ENCODE measurements at places on chromosomes 7 and 10.

DNA sequence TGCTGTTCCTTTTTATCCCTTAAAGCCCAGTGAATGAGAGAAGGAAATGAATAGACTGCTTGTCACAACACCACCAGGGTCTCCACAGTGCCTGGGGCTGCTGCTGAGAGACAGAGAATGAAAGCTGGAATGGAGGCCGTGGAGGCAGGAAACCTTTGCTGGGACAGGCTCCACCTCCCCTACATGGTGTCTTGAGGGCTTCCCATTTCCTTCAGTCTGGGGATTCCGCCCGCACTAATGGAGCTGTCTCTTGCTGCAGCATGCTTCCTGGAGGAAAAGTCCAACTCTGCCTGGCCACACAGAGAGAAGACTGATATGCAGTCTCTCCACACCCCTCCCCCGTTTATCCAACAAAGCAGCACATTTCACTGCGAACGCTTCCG is 54.5 kb downstream of the LRRC4 start:
- no peak overlapping the region for H3K27ac ChIP-seq
- no peaks in the 10 kb centered on the region for H3K36me3 ChIP-seq
- no peak overlapping the region for H3K4me3 ChIP-seq
- no peaks in the 10 kb centered on the region for H3K27me3 ChIP-seq
- H3K4me1 ChIP-seq, result no peaks in the 10 kb centered on the region

DNA sequence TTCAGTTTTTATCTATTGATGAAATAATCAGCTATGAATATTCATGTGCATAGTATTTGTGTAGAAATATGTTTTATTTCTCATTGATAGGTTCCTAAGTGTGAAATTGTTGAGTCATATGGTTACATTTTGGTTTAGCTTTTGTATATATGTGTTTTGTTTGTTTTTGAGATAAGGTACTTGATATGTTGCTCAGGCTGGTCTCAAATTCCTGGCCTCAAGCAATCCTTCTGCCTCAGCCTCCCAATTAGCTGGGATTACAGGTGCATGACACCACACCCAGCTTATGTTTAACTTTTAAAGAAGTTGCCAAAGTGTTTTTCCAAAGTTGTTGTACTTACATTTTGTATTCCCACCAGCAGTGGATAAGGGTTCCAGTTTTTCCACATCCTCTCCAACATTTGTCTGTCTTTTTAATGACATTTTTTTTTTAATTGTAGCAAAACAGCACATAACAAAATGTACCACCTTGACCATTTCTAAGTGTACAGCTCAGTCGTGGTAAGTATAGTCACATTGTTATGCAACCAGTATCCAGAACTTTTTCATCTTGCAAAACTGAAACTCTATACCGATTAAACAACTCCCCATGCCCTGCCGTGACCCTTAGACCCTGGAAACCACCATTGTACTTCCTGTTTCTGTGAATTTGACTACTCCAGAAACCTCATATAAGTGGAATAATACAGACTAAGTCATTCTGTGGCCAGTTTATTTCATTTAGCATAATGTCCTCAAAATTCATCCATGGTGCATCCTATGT is 12.6 kb upstream of the UBE2D1 start:
- no peaks in the 10 kb centered on the region for H3K36me3 ChIP-seq
- H3K4me1 ChIP-seq, result peaks cover 4% of the 10 kb centered on the region
- no peak overlapping the region for H3K4me3 ChIP-seq

- H3K36me3 ChIP-seq, result no peaks in the 10 kb centered on the region
- H3K27me3 ChIP-seq, result no peaks in the 10 kb centered on the region
- H3K4me1 ChIP-seq, result no peaks in the 10 kb centered on the region
- H3K4me3 ChIP-seq, result no peak overlapping the region
- DNase-seq, result no peak
These were observed 72.1 kb downstream of the HTR7 start for GRCh38 chr10:90785782-90786181.

DNA sequence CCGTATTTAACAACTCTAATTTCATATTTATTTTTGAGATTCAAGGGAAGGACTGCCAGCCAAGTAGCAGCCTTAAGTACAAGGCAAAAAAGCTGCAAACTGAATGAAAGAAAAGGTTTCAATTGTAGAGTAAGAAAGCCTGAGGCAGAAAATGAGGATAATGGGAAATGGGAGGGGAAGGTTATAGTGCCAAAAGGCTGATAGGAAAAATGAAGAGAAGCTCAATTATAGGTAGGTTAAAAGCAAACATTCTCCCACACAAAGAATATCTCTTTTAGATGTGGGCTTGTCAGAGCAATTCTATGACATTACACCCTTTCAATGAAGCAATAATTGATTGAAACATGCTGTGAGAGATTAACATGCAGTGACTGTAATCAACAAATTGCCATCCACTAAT is 175.3 kb downstream of the RAPGEF5 start:
- no peaks in the 10 kb centered on the region for H3K27me3 ChIP-seq
- no peak for DNase-seq
- no peaks in the 10 kb centered on the region for H3K36me3 ChIP-seq
- H3K27ac ChIP-seq, result no peak overlapping the region
- peaks cover 11% of the 10 kb centered on the region for H3K4me1 ChIP-seq

DNA sequence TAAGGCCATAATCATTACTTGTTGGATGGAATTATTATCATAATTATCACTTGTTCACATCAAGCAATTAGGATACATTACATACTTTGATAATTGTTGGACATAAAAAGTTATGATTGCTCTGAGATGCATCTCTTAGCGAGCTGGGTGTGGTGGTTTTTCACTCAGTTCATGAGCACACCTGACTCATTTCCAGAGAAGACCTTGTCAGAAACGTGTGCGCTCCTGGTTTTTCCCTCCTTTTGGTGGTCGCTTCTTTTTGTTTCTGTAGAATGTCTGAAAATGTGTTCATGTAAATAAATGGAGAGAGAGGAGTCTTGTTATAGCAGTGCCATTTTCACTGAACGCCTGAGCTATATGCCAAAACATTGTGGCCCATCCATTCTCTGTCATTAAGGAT is 141.3 kb downstream of the PAXIP1 start:
- H3K27me3 ChIP-seq, result no peaks in the 10 kb centered on the region
- no peaks in the 10 kb centered on the region for H3K4me1 ChIP-seq

- no peak overlapping the region for H3K27ac ChIP-seq
- H3K36me3 ChIP-seq, result peaks cover 61% of the 10 kb centered on the region
- H3K4me3 ChIP-seq, result no peak overlapping the region
- no peaks in the 10 kb centered on the region for H3K27me3 ChIP-seq
- peaks cover 9% of the 10 kb centered on the region for H3K4me1 ChIP-seq
These were observed 91.3 kb downstream of the AVL9 start for GRCh38 chr7:32586291-32587221.

DNA sequence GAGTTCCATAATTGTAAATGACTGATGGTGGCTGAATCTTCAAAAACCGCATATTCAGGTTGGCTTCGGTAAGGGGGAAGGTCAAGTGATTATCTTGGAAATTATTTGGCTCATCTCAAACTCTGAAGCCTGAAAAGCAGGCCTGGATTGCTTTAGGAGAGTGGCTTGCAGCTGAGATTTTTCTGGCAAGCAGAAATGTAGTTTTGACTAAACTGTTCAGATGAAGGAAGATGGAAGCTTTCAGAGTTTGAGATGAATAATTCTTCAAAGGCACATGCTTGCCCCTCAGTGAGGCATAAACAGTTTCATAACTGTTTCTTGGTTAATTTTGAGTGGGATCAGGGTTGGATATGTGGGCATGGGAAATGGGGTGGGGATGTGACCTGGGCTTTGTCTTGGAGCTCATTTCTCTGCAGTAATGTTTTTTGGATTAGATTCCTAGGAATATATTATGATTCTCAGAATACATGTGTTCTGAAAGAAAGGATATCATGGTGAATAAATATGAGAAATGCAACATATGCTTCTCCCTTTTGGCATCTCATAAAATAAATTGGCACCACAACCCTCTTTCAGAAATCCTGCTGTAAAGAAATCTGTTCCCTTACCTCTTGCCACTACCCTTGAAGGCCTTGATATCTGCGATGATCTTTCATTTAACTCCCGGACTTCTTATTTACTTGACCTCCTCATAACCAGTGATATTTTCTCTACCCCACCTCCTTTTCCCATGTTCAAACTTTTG is 469.2 kb downstream of the ADRA2A start:
- H3K27me3 ChIP-seq, result no peaks in the 10 kb centered on the region
- no peaks in the 10 kb centered on the region for H3K4me1 ChIP-seq
- no peak overlapping the region for H3K27ac ChIP-seq
- no peaks in the 10 kb centered on the region for H3K36me3 ChIP-seq

GRCh38 chr7:107148721-107149120 is 20.1 kb upstream of the HBP1 start:
- no peaks in the 10 kb centered on the region for H3K36me3 ChIP-seq
- H3K4me1 ChIP-seq, result peaks cover 7% of the 10 kb centered on the region
- no peak for DNase-seq
- H3K27ac ChIP-seq, result no peak overlapping the region
- H3K27me3 ChIP-seq, result no peaks in the 10 kb centered on the region
- H3K4me3 ChIP-seq, result no peak overlapping the region

GRCh38 chr7:152180587-152180986 is 155.1 kb downstream of the GALNT11 start:
- H3K4me3 ChIP-seq, result no peak overlapping the region
- H3K4me1 ChIP-seq, result no peaks in the 10 kb centered on the region
- peaks cover 90% of the 10 kb centered on the region for H3K36me3 ChIP-seq
- DNase-seq, result no peak
- H3K27ac ChIP-seq, result no peak overlapping the region
- H3K27me3 ChIP-seq, result no peaks in the 10 kb centered on the region

DNA sequence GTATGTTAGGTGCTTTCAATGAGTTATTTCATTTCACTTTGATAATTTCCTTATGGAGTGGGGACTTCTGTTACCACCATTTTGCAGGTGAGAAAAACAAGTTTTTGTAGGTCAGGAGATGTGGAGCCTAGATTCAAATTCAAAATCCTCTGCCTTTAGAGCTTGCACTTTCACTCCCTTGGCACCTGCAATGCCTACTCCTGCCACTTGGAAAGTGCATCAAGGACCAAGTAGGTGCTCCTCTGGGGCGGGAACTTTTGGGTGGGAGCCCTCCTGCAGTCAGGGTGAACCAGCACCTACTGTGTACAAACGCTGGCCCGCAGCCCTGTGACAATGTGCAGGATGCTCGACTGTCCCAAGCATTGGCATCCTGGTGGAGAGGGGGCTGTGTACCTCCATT is 199.0 kb downstream of the EMX2 start:
- H3K4me3 ChIP-seq, result no peak overlapping the region
- no peaks in the 10 kb centered on the region for H3K36me3 ChIP-seq
- no peak overlapping the region for H3K27ac ChIP-seq
- DNase-seq, result no peak
- H3K27me3 ChIP-seq, result no peaks in the 10 kb centered on the region

DNA sequence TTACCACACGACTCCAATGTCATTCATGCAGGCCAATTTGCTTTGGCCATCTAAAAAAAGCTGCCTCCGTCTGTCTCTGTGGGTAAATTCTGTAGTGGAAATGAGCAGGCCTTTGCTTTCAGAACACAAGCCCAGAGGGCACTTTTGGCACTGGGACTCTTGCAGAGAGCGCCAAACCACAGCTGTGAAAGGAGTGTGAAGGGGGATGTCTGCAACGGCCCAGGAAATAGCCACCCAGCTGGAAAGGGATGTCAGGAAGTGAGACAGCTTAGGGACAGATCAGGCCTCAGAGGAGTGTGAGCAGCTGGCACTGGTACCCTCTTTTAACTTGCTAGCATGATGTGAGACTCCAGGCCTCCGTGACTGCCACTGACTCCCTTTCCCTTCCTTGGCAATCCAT is 152.4 kb downstream of the DKK1 start:
- H3K27ac ChIP-seq, result no peak overlapping the region
- H3K36me3 ChIP-seq, result no peaks in the 10 kb centered on the region

DNA sequence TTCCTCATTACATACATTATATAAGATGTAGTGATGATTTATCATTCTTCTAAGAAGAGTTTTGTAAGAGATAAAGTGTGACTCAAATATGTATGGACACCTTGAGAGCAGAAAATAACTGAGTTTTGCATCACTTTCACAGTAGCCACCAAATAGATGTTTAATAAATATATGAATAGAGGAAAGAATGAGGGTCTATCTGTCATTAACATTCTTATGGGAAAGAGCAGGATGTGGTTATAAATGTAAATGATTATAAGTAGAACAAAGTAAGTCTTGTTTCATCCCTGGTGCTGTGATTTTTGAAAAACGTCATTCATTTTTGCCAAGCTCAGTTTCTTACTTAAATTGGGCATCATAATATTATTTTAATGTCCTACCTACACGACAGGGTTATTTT is 15.0 kb upstream of the CRPPA start:
- no peaks in the 10 kb centered on the region for H3K4me1 ChIP-seq
- no peaks in the 10 kb centered on the region for H3K36me3 ChIP-seq
- H3K4me3 ChIP-seq, result no peak overlapping the region
- H3K27me3 ChIP-seq, result no peaks in the 10 kb centered on the region
- H3K27ac ChIP-seq, result no peak overlapping the region
- no peak for DNase-seq

- DNase-seq, result no peak
- no peak overlapping the region for H3K27ac ChIP-seq
- no peaks in the 10 kb centered on the region for H3K36me3 ChIP-seq
- no peak overlapping the region for H3K4me3 ChIP-seq
These were observed 4.9 kb downstream of the TMEM270 start for GRCh38 chr7:73865738-73866445.

- no peak for DNase-seq
- H3K36me3 ChIP-seq, result peaks cover 15% of the 10 kb centered on the region
- H3K27me3 ChIP-seq, result no peaks in the 10 kb centered on the region
- H3K4me3 ChIP-seq, result no peak overlapping the region
These were observed 9.7 kb downstream of the IFIT3 start for GRCh38 chr10:89337484-89337883.

Measured in suprapubic skin (tissue), 4 donors.